ENCODE measurements at places on chromosomes 2 and 18. TPM values are rescaled to one million over a fixed set of nuclear protein-coding genes. Genes with fewer than 3 reads are reported as not detected.

The ARHGAP28 gene
- 0.66 TPM for polyA plus RNA-seq

The LRRTM4 gene
- polyA plus RNA-seq: 0.17 TPM

The ACMSD gene
- polyA plus RNA-seq: not detected

The MYCN gene
- polyA plus RNA-seq: 0.35 TPM
